ENCODE measurements at places on chromosomes 1 and 21.

- DNase-seq = no peak
These were observed 87.3 kb upstream of the SLFNL1 start for GRCh38 chr1:41108696-41109275.

- DNase-seq = no peak
These were observed 4.0 kb downstream of the LRRC53 start for GRCh38 chr1:74508449-74508848.

GRCh38 chr1:178037510-178038253 is 56.2 kb upstream of the RASAL2 start:
- no peak for DNase-seq

DNA sequence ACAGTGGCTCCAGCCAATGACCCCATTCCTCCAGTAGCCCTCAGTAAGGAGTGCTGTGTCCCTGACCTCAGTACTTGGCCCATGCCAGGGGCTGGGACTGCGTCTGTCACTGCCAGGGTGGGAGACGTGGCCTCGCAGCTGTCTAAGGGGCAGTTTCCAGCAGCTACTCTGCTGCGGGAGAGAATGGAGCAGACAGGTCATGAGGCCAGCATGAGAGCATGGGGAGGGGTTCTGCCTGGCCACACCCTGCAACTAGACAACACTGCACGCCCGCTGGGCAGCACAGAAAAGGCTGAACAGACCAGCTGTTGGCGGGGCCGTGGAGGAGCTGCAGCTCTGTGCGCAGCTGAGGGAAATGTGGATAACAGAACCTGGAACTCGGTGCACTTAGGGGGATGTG is 91.6 kb upstream of the COL6A1 start:
- DNase-seq = no peak

GRCh38 chr1:80047791-80048190 is 1041.3 kb upstream of the ADGRL4 start:
- DNase-seq = no peak

DNA sequence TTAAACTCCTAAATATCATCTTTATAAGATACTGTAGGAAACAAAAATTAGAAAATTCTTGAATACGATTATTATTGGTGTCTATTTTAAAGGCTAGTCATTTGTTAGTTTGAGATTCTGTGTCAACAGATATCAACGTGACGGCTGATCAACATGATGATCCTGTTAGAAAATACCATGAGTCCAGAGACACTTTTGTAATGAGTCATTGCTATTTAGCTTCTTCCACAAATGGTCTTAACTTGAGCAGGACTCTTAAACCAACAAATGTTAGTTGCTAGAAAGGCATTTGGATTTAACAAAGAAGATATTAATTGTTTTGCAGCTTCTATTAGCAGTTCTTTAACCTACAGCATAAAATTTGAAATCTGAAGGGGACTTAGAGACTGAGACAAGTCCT is 131.2 kb downstream of the TGFB2 start:
- no peak for DNase-seq

DNA sequence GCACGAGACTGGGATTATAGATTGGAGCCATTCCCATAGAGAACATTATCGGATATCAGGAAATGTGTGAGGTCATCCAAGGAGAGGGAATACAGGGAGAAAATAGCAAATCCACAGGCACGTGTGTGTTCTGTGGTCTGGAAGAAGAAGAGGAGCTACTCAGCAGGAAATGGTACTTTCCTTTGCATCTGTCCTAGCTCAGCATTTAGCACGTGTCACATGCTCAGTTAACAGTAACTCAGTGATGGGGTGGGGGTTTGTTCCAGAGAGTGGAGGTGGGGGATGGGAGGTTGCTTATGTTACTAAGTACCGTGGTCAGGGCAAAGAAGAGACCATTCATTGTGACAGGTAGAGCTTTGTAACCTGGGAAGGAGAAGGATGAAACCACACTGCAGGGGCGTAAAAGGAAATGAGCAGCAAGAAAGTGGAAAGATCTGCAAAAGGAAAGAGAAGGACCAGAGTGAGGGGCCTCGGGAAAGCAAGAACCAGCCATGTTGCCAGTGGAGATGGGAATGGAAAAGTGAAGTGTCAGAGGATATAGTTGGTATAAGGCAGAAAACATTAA is 100.4 kb downstream of the ATP5PO start:
- no peak for DNase-seq

DNA sequence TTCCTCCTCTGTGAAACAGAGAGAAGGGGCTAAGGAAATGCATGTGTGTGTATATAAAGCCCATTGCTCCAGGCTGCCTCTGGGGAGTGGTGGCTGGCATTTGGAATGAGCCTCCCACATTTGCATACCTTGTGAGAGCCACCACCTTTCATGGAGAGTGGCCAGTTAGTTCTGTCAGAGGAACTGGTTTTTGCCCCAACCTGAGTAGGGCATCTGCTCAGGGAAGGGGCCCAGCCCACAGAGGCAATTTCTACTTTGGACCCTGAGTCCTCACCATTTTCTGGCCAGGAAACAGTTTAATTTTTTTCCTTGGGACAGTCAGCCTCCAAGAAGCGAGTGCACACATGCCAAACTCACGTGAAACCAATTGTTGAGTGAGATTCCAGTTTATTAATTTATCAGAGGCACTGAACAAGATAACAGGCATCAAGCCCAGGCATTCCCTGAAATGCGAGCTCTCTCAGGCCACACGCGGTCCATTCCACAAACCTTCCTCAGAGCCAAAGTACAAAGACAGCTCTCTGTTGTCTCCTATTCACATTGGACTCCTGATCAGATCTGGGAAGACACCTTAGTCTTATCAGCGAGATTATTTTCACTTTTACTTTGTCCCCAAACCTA is 1.0 kb upstream of the SLC6A9 start:
- no peak for DNase-seq

DNA sequence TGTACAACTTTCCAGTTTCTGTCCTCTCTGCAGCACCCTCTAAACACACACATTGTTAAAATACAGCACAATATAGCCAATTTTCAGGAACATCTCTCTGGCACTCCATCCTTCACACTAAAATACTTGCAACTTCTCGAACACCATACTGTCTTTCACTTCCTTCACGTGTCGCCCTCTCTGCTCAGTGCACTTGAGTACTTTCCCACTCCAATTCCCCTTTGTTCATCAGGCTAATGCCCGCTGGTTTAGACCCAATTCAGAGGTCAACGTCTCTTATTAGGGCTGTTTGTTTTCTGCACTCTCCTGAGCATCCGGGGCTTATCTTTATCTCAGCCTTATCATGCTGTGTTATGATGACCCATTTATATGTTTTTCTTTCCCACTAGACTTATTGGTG is 238.2 kb upstream of the SGIP1 start:
- DNase-seq = no peak

GRCh38 chr1:240234485-240235210 is 143.0 kb downstream of the FMN2 start:
- no peak for DNase-seq

DNA sequence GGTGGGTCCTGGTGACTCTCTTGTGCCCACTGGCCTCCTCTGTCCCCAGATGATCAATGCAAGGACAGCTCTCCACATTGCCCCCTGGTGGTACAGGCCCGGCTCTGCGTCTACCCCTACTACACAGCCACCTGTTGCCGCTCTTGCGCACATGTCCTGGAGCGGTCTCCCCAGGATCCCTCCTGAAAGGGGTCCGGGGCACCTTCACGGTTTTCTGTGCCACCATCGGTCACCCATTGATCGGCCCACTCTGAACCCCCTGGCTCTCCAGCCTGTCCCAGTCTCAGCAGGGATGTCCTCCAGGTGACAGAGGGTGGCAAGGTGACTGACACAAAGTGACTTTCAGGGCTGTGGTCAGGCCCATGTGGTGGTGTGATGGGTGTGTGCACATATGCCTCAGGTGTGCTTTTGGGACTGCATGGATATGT is 10.8 kb downstream of the ADAMTSL4 start:
- peak; percentile 65 for DNase-seq

- DNase-seq = no peak
These were observed 60.7 kb downstream of the ACBD3 start for GRCh38 chr1:226125831-226126230.

DNA sequence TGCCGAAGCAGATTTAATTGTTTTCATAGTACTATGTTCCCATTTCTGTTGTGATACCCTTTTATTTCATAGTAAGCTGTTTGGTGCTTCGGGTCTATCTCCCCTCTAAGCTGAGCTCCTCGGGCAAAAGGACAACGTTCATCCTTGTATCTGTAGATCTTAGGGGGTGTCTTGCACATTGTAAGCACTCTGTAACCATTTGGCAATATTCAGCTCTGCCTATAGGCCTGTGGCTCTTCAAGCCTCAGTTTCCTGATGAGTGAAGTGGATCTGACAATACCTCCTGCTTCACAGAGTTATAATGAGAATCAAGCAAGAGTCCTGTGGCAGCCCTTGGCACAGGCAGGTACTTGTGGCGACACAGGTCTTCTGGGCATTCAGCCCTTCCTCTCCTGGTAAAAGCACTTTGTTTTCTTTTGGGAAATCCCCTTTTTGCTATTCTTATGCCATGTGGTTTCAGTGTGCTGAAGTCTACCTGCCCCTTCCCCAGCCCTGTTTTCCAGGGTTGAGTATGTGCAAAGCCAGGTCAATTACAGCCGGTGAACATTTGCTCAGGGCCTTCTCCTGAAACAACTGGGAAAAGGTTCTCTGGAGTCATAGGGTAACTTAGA is 8.5 kb upstream of the EXO1 start:
- no peak for DNase-seq

- DNase-seq = no peak
These were observed 181.7 kb upstream of the DPYD start for GRCh38 chr1:98102345-98103030.

DNA sequence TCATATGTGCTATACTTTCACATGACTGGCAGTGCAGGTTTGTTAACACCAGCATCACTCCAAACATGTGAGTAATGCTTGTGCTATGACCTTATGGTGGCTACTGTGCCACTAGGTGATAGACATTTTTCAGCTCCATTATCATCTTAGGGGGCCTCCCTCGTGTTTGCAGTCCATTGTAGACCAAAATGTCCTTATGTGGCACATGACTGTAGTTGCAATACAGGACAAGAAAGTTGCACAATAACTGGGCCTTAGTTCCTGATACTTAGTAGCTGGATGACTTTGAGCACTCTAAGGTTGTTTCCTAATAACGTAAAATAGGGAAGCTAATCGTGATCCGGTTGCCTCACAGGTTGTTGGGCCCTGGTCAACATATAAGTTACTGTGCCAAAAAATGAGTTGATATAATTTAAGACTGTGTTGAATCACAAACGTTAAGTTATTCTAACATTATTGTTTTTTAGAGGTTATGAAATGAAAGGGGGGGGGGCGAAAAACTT is 511 bp upstream of the SNX27 start:
- no peak for DNase-seq

GRCh38 chr1:196638466-196638865 is 13.4 kb upstream of the CFH start:
- no peak for DNase-seq

DNA sequence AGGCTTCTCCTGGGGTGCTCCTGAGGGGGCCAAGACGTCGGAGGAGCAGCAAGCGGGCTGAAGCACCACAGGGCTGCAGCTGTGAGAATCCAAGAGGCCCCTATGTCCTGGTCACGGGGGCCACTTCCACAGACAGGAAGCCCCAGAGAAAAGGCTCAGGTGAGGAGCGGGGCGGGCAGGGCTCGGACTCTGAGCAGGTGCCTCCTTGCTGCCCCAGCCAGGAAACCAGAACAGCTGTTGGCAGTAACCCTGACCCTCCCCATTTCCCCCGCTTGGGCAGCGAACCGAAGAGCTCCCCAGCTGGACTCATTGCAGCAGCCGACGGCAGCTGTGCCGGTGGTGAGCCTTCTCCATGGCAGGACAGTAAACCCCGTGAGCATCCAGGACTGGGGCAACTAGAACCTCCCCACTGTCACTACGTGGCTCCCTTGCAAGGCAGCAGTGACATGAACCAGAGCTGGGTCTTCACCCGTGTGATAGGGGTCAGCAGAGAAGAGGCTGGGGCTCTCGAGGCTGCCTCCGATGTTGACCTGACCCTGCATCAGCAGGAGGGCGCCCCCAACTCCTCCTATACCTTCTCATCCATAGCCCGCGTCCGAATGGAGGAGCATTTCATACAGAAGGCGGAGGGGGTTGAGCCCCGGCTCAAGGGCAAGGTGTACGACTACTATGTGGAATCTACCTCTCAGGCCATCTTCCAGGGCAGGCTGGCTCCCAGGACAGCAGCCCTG is 625 bp downstream of the KLHDC7A start:
- DNase-seq = no peak

DNA sequence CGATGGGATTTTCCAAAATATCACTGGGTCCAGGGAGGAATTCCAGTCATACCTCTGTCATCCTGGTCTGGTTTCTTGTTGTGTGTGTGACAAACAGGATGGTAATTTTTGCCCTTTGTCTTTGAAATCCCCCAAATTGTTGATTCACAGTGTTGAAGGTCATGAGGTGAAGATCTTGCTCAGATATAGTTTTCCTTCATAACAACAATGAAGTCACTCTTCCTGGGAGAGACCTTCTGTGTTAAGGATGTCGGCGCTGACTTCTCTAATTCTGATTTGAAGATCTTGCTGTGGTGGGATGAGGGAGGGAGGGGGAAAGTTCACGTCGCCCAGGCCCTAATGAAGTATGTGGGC is 32.2 kb upstream of the MPZL1 start:
- no peak for DNase-seq

GRCh38 chr1:84912726-84913554 is 19.9 kb upstream of the LPAR3 start:
- no peak for DNase-seq

DNA sequence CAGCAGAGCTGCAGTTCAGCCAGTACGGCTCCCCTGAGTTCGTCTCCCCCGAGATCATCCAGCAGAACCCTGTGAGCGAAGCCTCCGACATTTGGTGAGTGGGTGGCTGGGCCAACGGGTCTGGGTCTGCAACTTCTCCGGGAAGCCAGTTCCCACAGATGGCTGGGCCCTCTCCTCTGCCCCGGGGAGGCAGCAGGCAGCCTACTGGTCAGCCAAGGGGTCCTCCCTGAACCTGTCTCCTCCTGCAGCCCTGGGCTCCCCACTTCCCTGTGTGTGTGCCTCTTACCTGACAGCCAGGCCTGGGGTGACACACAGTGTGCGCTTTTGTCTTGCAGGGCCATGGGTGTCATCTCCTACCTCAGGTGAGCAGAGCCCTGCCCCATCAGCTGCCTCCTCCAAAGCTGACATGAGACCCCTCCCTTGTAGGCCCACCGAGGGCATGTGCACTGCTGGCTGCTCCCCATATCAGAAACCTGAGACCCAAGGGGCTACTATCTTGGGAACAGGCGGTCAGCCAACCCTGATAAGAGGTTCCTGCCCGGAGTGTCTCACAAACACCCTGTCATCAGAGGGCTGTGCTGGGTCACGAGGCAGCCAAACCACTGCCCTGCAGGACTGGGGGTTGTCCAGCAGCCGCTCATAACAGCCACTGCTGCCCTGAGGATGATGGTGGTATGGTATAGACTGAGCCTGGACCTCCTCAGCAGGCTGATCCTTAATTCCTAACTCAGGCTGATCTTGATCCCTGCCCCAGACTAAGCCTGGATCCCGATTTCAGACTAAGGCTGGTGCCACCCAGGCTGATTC is 37.6 kb downstream of the TRIM11 start:
- DNase-seq = no peak

DNA sequence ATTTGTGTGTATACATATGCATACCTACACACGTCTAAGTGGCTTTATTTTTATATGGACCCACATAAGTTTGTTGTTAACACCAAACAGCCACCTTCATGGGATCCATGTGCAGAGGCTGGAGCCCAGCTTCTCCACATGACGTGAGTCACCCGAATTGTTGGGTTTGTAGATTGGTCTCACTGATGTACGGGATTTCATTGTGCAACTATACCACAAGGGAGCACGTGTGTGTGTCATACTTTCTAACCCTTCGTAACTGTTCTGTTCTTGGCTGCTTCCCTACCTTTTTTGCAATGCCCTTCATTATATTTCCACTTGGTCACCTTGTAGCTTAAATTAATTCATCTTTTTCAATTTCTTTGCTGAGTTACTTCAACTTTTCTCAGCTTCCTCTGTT is 21.0 kb downstream of the SPRTN start:
- DNase-seq = no peak

Data from stimulated activated naive CD4-positive, alpha-beta T cell (primary cell).